ENCODE measurements at places on chromosomes 4 and X.

DNA sequence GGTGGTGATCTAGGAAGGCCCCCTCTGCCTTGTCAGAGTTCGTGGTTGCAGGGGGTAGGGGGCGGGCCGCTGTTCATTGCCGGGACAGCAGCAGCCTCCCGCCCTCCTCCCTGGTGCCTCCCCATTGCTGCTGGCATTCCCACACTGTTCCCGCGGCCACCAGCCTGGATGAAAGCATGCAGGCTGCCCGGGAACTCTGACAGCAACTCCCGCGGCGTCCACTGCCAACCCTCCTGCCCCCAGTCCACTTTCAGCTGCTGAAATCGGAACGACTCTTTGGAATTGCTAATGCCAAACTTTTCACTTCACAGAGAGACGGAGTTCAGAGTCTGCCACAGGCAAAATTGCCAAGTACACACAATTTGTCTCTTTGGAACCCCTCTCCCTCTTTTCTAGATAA is 121.9 kb downstream of the BEND2 start:
- DNase-seq: no peak

DNA sequence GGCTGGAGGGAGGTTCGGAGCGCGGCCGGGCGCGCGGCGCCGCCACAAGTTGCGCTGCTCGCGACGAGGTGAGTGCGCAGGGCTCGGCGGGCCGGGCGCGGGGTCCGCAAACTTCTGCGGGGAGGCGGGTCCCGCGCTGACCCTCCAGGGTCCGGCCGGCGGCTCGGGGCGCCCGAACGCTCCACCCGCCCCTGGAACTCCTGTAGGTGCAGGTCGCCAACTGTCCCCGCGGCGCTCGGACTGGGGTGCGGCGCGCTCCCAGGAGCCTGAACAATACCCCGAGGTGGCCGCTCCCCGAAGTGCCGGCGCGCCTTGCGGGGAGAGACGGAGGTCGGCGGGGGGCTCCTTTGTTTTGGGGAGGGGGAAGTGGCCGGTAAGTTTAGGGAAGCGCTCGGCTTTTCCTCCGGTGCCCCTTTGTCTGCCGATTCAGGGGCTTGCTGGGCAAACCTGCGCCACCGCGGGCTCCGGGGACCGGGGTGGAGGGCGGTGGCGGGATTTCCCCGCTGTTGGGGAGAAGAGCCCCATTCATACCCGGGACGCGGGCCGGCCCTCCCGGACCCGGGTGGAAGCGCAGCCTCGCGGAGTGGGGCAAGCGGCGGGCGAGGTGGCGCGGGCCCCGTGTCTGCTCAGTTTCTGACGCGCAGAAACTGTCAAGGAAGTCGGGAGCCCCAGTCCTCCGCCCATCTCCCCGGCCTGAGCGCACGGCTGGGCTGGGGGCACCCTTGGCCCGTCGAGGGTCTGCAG is 694 bp downstream of the TBL1X start:
- no peak for DNase-seq

DNA sequence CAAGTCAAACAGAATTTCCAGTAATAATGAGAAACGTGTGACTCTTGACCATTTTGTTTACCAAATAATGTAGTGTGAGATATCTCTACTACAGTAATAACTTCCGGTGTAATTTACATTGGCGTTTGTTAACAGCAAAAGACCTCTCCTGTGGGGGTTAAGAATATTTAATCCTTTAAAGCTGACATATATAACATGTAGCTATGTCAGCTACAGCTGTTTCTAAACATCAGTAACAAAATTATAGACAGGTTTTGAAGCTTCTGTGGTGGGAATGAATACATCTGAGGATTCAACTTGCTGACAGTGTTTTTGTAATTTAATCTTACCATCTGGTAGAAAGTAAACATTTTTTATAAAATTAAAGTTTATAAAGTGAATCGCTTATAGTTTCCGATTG is 73.6 kb upstream of the TENM3 start:
- DNase-seq: no peak

DNA sequence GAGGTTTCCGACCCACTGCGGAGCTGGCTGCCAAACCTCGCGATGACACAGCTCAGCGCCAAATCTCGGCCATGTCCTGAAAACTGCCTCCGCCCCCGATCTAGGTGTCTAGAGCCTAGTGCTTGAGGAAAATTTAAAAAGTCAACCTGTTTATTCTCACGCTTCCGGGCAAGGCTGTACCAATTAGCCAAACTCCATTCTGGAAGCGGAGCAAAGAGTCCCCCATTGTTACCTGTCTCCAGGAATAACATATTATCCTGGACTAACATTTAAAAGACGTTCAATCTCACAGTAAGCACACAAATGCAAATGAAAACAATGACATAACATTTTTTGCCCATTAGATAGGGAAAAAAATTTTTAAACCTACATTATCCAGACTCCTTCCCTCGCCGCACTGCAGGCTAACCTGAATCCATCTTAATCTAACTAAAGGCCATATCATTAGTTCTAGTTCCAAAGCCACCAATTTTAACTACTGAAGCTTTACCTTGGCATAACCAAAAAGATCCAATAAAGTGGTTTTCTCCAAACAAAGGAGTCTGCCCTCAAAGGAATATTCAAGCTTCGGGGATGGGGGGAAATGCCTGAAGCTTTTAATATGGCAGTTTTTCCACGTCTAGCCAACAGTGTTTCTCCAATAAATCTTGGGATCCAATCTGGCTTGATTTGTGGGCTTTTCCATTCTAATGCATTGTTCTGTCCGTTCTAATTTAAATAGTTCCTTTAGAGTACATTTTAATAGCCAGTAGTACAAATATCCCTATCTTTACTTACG is 1.9 kb downstream of the HUWE1 start:
- no peak for DNase-seq

- no peak for DNase-seq
Observed at GRCh38 chr4:35938936-35939335, 305.4 kb downstream of the ARAP2 start.

- DNase-seq: no peak
Observed at GRCh38 chr4:18454349-18454748, 432.8 kb upstream of the LCORL start.

DNA sequence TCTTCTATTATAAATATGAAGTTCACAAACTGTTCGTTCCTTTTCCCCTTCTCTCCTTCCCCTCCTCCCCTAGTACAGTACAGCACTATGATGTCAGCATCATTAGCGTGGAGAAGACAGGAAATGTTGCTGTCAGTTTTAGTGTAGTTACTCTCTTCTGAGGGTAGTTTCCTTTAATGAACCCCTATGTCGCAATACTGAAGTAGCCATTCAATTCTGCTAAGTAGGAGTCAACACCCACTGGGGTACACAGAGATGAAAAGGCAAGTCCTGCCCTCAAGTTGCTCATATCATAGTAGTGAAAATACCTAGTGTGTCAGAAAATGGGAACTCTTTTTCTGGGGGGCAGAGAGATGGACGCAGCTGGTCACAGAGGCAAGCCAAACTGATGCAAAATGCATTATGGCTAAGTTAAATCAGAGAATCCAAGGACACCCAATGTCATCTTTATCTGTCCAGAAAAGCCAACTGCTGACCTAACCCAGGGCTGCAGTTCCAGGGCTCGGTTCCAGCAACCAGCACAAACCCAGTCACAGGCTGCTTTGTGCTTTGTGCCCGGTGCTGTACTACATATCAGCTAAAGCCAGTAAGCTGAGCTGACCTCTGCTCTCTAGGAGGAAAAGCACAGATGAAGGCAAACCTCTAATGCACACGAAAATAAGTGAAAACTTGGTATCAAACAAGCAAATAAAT is 31.5 kb downstream of the GRIA3 start:
- no peak for DNase-seq

- no peak for DNase-seq
Observed at GRCh38 chrX:155923200-155923599, 42.1 kb downstream of the VAMP7 start.

- DNase-seq: no peak
Observed at GRCh38 chrX:127708155-127708554, 344.0 kb downstream of the ACTRT1 start.

GRCh38 chr4:175443547-175443946 is 368.5 kb downstream of the GPM6A start:
- no peak for DNase-seq

DNA sequence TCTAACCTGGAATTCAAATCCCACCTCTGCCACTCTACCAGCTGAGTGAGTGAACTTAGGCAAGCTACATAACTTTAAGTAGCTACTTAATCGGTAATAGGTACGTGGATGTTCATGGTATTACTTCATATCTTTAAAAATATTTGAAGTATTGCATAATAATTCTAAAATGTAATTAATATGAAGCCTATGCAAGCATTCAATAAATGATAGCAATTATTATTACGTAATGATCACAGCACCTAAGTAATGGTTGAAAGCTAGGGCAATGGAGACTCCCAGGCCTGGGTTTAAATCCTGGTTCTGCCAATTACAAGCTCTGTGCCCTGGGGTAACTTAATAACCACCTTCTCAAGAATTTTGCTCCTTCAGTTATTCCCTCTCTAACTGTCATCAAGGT is 26.7 kb downstream of the LHFPL1 start:
- DNase-seq: no peak

DNA sequence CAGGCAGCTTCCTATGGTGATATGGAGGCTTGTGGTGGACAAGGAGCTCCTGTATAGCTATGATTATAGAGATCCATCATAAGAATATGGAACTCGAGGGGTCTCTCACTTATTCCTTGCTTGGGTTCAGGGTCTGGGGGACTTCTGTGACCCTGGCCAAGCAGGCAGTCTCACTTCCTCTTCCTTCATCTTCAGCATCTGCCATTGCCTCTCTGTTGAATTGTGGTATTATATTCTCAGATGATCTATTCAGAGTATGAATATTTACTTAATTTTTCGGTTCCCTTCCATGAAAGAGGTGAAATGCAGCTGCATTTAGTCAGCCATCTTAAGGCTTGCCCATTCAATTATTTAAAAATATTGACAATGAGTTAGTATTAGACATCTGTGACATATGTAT is 292.9 kb downstream of the SPIN4 start:
- no peak for DNase-seq

- DNase-seq: no peak
Observed at GRCh38 chr4:109952612-109953011, 39.9 kb downstream of the EGF start.

- DNase-seq: no peak
Observed at GRCh38 chr4:36485885-36486284, 204.5 kb downstream of the DTHD1 start.

GRCh38 chr4:53614591-53614990 is 23.3 kb upstream of the LNX1 start:
- DNase-seq: no peak

GRCh38 chr4:179894066-179894778 is 2349.0 kb upstream of the TENM3 start:
- no peak for DNase-seq

- no peak for DNase-seq
Observed at GRCh38 chrX:135625995-135626394, 87.4 kb upstream of the CT45A1 start.

GRCh38 chr4:72846280-72847111 is 223.0 kb downstream of the COX18 start:
- no peak for DNase-seq

GRCh38 chr4:166091146-166091545 is 218.1 kb downstream of the TLL1 start:
- DNase-seq: no peak

DNA sequence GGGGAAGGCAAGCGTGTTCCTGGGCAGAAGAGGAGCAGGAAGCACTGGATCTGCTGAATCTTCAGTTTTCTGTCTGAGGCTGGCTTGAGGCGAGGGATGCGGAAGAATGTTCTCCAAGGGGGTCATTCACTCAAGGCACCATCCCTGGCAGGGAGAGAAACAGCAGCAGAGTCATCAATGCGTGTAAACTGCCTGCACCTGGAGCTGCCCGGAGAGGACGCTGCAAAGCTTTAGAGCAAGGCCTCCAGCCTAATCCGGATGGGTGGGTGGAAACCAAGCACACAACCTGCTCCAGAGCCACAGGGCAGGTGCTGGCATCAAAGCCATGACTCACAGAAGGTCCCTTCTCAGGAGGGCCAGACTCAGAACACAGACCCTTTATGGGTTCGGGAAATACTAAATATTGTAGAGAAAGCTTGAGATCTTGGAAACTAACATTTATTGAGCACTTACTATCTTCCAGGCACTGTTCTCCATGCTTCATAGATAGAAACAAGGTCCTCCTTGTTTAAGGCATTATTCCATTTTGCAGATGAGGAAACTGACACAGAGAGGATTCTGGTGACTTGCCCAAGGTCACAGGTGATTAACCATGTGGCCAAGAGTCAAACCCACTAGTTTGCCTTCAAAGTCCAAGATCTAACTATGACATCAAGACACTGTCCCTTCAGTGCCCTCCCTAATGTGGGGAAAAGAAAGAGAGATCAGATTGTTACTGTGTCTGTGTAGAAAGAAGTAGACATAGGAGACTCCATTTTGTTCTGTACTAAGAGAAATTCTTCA is 7.7 kb downstream of the PROM1 start:
- no peak for DNase-seq

- DNase-seq: no peak
Observed at GRCh38 chr4:87957061-87957460, 18.5 kb upstream of the SPP1 start.

- no peak for DNase-seq
Observed at GRCh38 chr4:67615119-67615518, 56.6 kb downstream of the STAP1 start.

DNA sequence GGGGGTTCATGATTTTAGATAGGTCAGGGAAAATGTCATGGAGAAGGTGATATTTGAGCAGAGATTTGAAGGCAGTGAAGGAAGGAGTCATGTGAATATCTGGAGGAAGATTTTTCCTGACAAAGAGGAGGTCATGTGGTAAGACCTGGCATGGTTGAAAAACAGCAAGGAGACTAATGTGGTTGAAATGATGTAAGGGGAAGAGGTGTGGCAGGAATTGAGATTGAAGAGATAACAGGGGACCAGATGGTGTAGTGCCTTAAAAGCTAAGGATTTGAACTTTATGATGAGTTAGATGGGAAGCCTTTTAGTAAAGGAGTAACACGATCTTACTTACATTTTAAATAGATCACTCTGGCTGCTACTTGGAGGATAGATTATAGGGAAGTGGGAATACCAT is 210.9 kb downstream of the RTL9 start:
- no peak for DNase-seq

- DNase-seq: no peak
Observed at GRCh38 chrX:118872102-118872566, 48.5 kb downstream of the ZCCHC12 start.

DNA sequence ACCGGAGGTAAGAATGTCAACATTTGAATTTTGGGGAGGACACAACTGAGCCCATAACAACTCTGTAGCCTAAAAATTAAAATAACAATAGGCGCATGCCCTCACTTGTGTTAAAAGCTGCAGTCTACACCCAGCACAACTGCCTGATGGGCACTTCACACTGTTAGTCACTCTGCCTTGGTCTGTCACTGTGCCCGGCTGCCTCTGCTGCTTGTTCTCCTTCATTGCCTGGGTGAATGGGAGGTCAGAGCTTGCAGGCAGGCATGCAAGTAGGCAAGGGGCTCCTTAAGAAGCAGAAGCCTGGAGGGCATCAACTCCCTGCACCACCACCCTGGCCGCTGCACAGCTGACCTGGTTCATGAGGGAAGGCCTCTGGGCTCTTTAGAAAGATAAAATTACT is 374.8 kb downstream of the MID1IP1 start:
- no peak for DNase-seq

DNA sequence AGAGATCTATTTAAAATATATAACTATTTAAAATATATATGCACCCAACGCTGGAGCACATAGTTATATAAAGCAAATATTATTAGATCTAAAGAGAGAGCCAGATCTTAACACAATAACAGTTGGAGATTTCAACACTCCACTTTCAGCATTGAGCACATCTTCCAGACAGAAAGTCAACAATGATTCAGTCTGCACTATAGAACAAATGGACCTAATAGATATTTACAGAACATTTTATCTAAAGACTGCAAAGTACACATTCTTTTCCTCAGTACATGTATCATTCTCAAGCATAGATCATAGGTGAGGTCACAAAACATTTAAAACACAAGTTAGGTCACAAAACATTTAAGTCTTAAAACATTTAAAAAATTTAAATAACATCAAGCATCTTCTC is 36.4 kb downstream of the NLRP2B start:
- no peak for DNase-seq
